Left ventricle myocardium superior (tissue), 1 donor: ENCODE measurements at places on chromosomes 5 and 9. TPM values are rescaled to one million over a fixed set of nuclear protein-coding genes. Genes with fewer than 3 reads are reported as not detected.

SMIM33 gene
- total RNA-seq: not detected

GRCh38 chr9:37495571-37495970 is 9.8 kb downstream of the POLR1E start:
- DNase-seq: no peak

DNA sequence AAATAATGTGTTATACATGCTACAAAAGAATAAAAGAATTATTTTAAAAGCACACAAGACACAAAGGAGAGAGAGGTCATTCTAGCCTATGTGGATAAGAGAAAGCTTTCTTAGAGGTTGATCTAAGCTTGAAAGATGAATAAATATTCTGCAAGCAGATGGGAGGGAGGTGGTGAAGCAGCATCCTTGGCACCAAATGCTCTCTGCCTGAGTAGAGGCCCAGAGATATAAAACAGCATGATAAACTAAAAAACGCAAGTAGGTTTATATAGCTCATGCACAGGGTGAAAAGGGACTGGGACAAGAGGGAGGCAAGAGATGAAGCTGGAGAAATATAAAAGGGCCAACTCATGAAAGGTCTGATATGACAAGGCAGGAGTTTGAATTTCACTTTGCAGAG is 283.2 kb upstream of the POU5F2 start:
- DNase-seq: no peak

ZNF883 gene
- 4.3 TPM for total RNA-seq

DNA sequence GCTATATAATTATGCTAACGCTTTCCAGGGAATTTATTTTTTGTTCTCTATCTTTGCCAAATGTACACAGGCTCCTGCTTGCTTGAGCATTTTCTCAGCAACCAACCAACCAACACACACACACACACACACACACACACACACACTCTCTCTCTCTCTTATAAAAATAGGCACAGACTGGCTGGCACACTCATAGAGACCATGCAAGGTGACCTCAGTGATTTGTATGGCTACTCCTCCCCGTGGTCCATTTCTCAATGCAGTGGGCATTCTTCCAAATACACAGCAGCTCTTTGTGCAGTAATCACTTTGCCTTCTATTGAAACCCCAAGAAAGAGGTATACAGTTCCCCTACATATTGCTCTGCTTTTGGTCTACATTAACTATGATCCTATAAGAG is 416.0 kb downstream of the MAN2A1 start:
- DNase-seq: no peak

C9orf50 gene
- total RNA-seq: not detected

DNA sequence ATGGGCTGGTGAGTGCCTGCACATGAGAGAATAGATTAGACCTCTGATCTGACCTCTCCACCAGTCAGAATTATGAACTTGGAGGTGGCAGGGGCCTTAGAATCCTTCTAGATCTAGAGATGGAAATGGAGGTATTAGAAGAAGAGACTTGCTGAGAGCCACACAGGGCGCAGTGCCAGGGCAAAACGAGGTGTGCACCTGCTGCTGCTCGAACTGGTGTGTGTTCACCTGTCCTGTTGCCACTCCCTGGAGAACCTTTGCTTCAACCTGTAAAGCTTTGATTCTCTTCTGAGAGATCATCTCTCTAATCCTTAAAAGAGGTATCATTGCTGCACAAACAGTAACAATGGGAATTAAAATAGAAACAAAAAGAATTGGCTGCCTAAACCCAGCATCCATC is 24.9 kb downstream of the FRMPD1 start:
- DNase-seq: no peak

FAM78A gene
- 69.1 TPM for total RNA-seq

DNA sequence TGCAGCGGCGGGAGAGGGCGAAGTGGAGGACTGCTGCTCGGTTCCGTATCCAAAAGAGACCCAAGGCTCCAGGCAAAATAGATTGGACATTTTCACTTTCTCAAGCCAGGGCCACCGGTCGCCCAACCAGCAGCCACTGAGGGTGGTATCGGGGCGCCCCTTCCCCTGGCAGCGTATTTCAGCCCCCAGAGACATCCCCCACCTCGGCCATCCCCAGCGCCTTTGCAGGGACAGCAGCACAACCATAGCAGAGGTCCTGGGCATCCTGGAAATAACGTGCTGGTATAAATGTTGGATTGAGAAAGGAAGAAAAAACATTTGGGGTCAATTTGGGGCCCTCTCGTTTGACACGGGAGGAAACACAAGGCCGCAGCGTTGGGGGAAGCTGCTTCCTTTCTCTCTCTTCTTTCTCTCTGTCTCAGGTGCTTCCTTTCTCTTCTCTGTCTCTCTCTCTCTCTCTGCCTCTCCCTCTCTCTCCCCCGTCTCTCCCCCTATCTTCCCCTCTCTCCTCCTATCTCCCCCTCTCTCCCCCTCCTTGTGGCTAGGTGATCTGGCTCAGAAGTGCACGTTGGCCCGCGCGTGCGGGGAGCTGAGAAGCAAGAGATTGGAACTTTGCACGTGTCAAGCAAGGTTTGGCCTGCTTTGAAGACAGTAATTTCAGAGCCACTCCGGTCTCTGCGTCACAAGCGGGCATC is 624 bp upstream of the RETREG1 start:
- peak; percentile 63 for DNase-seq

DNA sequence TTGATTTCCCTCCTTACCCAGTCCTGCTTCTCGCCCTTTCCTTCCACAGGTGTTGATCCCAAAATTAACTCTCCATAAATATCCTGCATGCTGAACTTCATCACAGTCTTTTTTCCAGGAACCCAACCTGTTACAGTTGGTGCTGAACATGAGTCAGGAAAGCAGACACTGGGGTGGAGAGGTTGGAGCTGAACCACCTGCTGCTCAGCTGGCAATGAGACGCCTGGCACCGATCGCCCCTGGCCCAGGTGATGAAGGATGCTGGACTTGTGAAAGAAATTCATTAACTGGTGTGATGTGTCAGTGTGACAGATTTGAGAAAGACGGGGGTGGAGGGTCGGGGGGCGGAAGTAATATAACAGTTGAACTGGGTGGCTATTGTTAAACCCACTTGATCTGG is 30.6 kb downstream of the CPLX2 start:
- DNase-seq: no peak

DNA sequence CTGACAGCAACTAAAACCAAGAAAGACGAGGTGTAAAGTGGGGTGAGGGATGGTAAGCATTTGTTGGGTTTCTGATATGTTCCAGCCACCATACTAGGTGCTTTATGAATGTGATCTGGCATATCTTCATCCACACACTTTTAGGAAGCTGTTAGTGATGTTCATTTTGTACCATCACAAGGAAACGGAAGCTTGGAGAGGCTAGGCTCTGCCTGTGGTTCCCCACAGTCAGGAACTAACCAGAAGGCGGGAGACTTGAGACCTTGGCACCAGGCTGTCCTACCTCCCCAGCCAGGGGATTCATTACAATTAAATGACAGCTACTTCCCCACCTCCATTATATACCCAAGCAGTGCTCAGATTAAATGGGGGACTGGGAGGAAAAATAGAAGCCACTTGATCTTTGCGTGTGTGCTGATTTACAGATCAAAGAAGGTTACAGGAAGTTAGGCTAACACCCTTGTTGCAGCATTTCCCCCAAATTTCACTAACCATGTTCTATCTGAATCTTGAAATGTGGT is 43.0 kb downstream of the SFXN1 start:
- DNase-seq: no peak

GRCh38 chr9:113952676-113953075 is 76.6 kb downstream of the ZNF618 start:
- DNase-seq: no peak

- peak; percentile 73 for DNase-seq
Observed at GRCh38 chr5:137753691-137754187, 424 bp downstream of the HNRNPA0 start.

PCDHA10 gene
- 0.15 TPM for total RNA-seq

- DNase-seq: no peak
Observed at GRCh38 chr9:16120231-16120641, 567.4 kb downstream of the CCDC171 start.

PRRT1B gene
- total RNA-seq: not detected

SLC6A19 gene
- total RNA-seq: not detected

PKD2L2 gene
- 0.55 TPM for total RNA-seq

CDH18 gene
- total RNA-seq: not detected

- DNase-seq: no peak
Observed at GRCh38 chr9:108225149-108225800, 630.5 kb downstream of the ACTL7B start.

FGF10 gene
- 0.59 TPM for total RNA-seq

- no peak for DNase-seq
Observed at GRCh38 chr9:38263532-38263931, 129.0 kb upstream of the ALDH1B1 start.

DNA sequence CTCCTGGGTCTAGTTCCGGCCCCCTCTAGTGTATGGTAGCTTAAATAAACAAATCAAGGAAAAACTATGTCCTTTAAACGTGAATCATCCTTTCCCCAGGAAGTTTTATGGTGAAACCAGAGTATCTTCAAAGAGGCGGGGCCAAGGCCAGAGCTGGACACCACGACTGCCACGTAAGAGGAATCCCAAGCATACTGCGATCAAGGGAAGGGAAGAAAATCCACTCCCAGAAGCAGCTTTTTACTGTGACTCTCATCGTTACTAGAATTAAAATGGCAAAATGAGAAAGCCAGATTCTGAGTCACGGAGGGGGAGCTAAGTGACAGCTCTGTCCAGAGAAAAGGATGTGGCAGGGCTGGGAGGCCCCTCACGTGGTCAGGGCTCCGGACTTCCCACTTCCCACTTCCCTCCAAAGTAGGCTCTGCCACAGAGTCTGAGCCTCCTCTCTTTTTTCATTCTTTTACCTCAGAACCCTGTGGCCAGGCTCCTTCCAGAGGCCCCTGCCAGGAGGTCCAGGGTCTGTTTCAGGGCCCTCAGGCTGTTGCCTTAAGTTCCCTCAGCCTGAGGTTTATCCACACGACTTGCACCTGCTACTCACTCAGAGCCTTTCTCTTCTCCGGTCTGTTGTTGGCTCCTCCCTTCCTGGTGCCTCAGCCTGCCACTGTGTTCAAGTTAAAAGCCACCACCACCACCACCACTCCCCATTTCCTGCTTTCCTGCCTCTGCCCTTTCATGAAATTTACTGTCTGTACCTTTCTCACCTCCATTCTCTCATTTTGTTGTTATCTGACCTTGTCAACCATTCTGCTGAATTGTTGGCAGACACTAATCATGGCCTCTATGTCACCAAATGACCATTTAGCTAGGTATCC is 1.4 kb upstream of the GLRX start:
- DNase-seq: peak; percentile 69

- no peak for DNase-seq
Observed at GRCh38 chr9:136193891-136194279, 11.0 kb downstream of the LHX3 start.

- DNase-seq: peak; percentile 58
Observed at GRCh38 chr9:14348373-14349145, 34.6 kb upstream of the NFIB start.

DNA sequence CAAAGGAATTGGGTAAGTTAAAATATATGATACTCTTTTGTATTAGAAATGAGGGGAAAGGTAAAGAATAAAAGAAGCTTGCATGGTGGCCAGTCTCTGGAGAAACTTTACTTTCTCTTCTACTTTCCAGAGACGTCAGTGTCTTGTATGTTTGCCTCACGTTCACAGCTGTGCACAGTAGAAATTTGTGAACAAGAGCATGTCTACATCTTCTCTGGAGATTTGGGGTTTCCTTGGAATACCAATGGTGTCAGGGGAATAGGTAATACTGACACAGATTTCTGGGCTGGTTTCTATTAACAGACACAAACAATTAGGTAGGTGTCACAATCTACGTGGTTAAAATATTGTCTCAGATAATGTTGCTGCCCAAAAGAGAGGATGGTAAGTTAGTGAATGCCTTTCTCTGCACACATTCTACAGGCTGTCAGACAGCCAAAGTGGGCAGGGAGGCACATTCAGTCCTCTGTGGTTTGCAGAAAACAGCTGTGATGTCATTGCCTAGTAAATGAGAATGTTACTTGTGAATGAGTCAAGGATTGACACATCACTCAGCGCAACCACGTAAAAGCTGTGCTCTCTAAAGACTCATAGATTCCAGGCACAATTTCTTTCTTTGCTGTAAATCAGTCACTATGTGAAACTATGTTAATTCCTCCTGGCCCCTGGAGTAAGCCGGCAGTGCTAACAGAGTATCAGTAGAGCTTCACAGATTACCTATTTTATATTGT is 397.1 kb downstream of the MAN2A1 start:
- no peak for DNase-seq

SHB gene
- total RNA-seq: 15.9 TPM

SLC45A2 gene
- not detected for total RNA-seq

DNA sequence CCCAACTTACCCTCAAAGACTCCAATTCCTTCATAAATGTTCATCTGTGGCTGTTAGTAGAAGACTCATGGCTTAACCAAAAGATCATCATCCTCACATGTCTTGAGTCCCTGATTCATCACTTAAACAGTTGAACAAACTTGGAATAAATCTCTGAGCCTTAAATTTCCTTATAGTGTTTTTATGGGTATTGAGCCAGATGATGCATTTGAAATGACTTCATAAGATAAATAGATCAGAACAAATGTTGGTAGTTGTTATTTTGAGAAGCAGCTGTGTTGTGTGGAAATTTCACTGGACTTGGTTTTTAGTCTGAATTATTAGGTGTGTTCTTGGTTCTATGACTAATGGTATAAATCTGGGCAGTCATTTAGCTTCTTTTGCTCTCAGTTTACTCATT is 236.2 kb downstream of the NNT start:
- no peak for DNase-seq

GRCh38 chr9:99050924-99051323 is 54.0 kb upstream of the TGFBR1 start:
- DNase-seq: no peak
